Substantia nigra (tissue), 51 donors: ENCODE measurements at places on chromosomes 11 and 22.

- DNase-seq = no peak
Measured at GRCh38 chr22:49871482-49871881, 17.8 kb downstream of the ZBED4 start.

DNA sequence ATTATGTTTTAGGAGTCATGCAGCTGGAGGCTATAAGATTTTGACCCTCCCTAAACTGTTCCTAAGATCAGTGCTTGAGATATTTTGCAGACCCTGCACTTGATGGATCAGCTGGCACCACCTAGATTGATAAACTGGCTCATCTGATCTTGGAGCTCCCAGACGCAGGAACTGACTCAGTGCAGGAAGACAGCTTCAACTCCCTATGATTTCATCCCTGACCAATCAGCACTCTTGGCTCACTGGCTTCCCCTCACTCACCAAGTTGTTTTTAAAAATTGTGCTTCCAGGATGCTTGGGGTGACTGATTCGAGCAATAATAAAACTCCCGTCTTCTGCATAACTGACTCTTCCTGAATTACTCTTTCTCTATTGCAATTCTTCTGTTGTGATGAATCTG lies 637.5 kb upstream of the FAT3 start:
- no peak for DNase-seq

DNA sequence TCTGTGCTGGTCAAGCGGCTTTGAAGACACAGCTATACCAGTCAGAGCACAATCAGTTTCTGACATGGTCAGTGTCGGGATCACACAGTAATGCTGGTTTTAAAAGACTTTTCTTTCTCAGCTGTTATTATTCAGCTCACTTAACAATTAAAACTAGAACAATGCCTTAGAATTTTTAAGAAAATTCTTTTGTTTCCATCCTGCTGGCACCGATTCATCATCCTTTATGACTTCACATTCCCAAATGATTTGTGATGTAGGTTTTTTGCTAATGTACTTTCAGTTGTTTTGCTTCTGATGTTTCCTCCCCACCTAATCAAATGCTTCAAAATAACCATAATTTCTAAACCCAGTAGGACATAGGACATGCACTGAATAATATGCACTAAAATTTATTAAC lies 34.5 kb upstream of the OLFML1 start:
- no peak for DNase-seq

GRCh38 chr11:9362393-9362863 lies 22.0 kb upstream of the IPO7 start:
- DNase-seq = no peak

- no peak for DNase-seq
Measured at GRCh38 chr11:77200351-77201268, 72.6 kb downstream of the MYO7A start.

GRCh38 chr22:38442967-38443627 lies 11.9 kb downstream of the KCNJ4 start:
- DNase-seq = no peak

GRCh38 chr11:7520981-7521487 lies 7.2 kb downstream of the PPFIBP2 start:
- no peak for DNase-seq

GRCh38 chr11:17328871-17329494 lies 22.6 kb upstream of the NCR3LG1 start:
- DNase-seq = no peak

DNA sequence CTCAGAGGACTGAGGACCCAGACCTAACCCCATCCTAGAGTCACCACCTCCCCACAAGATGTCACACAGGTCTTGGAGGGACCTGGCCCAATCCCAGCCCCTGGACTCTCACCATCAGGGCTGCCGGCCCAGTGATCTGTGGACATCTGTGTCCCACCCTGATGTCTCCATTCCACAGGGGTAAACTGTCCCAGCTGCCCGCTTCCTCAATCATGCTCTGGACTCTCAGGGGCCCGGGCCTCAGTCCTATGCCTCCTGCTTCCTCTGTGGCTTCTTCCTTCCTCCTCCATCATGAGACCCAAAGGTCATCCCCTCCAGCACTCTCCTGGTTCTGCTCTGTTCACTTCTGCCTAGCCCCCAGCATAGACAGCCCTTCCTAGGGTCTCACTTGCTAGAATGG lies 32.2 kb downstream of the ARAP1 start:
- DNase-seq = no peak
